ENCODE measurements at places on chromosomes 2 and 18.

DNA sequence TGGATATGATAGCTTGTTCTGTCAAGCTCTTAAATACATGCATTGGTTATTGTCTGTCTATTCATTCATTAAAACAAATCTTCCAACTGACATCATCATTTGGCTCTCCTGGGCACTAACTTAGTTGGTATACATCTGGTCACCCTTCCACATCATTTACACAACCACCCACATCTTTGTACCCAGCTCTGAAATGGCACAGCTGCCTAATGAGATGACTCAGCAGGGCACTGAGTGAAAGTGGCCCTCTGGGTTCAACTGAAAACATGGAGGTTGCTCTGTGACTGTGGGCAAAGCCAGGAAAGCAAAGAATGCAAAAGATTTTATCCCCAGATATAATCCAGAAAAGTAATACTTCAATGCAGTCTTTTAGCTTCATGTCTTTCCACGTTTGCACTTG, 234.0 kb upstream of the MAP2 start:
- DNase-seq, result no peak

DNA sequence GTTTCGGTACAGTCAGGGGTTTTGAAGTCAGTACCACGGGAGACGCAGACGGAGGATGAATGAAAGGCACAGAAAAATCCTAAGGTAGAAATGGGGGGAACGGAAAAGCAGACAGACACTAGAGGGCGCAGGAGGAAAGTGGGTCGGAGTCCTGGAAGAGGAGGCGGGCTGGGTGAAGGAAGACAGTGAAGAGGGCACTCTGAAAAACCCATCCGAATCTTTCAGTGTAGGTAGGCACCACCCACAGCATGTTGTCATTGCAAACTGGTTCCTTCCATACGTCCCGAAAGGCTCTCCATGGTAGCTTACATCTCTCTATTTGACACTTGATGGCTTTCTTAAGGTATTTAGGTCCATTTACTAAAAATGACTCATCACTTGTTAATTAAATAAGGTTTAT, 18.5 kb upstream of the ZNF236 start:
- DNase-seq, result peak; percentile 82

- DNase-seq, result no peak
Measured at GRCh38 chr18:63073481-63073880, 246.1 kb downstream of the BCL2 start.

- peak; percentile 86 for DNase-seq
Measured at GRCh38 chr2:55133467-55134315, 83.4 kb upstream of the RTN4 start.

Data from ELF-1 (cell line).